ENCODE measurements at places on chromosomes 11 and 22.

DNA sequence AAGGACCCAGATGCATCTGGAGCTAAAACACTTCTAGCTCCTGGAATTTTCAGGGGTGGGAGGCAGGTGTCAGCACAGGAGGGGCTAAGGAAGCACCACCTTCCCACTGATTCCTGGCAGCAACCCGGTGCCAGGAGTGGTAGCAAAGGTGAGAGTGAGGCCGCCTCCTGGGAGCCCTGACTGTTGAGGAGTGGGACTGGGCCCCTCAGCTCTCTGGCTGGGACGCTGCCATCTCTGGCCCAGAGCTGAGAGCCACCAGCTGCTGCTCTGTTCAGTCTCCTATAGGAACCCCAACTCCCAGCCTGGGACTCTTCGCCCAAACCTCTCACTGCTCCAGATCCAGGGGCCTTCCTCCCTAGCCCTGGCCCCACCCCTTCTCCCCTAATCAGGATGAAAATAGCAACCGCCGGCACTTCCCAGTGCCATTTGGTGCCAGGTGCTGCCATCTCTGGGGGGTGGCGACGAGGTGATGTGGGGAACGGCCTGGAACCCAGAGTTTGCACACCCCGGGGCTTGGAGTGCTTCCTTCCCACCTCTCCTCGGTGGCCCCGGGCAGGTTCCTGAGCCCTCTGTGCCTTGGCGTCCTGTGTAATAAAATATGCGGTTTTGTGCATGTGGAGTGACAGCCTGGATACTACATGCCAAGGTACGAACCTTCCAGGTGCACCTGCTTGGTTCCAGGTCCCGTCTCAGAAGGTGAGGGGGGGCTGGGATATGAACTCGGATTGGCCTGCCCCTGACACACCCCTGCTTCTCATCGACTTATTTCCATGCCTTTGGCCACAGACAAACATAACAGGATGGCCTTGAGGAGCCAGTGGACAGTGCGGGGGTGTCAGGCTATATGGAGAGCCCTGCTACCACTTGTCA is 35.7 kb upstream of the CELSR1 start:
- DNase-seq: no peak

- no peak for DNase-seq
Measured at GRCh38 chr11:131624531-131624930, 254.1 kb downstream of the NTM start.

GRCh38 chr11:117191680-117192400 is 7.3 kb upstream of the TAGLN start:
- DNase-seq: no peak

DNA sequence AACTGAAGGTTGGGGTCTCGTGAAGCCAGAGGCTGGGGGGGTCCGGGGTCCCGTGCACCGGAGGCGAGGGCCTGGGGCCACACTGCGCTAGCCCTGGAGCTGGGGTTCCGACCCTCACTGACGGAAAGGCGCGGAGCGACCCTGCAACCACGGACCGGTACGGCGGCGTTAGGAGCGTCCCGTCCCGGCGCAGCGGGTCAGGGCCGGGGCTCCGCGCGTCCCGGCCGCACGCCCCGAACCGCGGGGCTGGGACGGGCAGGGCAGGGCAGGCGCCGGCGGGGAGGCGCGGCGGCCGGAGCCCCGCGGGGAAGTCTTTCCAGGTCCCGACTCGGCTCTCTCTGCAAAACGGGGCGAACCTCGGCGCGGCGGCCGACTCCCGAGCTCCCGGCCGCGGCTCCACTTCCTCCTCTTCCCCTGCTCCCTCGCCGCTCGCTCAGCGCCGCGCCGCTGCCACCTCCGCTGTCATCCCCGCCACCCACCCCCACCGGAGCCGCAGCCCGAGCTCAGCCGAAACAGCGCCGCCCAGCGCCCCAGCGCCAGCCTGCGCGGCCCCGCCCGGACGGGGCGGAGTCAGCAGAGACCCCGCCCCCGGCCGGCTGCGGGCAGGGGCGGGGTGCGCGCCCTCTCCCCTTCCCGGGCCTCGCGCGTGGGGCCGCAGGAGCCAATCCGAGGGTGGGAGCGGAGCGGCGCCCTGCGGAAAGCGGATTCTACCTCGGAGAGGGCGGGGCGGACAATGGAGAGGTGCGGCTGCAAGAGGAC is at the start of gene GDPD5:
Gene GDPD5, minus strand, starts transcription at position 509 of the 759 bp plus-strand sequence. CDS start 48,206 bp downstream, outside the sequence.
- DNase-seq: peak; percentile 29

DNA sequence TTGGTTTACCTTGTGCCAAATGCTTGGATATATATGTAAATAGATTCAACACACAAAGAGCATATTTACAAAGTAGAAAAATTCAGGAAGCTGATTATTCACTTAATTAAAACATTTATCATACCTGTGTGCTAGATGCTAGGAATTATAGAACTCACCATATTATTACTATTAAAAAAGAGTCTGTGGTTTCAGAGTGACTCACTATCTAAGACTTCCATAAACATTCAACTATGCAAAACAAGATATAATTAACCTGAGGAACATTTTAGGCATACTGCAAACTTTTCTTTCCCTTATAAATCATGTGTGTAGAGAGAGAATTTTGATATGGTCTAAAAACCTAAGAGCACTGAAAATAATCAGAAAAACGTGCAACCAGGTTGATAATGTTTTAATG is 27.3 kb downstream of the CTSC start:
- DNase-seq: no peak
